NCI-H748 treated with DMSO at 0.1 percent for 48 hours (cell line): ENCODE measurements at places on chromosomes 5 and 9.

DNA sequence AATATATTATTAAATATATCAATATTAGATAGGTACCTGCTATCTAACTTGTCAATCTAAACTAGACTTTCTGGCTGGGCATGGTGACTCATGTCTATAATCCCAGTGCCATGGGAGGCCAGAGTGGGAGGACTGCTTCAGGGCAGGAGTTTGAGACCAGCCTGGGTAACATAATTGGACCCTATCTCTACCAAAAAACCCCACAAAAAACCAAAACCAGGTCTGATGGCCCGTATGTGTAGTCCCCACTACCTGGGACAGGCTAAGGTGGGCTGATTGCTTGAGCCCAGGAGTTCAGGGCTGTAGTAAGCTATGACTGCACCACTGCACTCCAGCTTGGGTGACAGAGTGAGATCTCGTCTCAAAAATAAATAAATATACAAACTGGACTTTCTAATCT lies 55.0 kb downstream of the PJA2 start:
- no peak for DNase-seq

DNA sequence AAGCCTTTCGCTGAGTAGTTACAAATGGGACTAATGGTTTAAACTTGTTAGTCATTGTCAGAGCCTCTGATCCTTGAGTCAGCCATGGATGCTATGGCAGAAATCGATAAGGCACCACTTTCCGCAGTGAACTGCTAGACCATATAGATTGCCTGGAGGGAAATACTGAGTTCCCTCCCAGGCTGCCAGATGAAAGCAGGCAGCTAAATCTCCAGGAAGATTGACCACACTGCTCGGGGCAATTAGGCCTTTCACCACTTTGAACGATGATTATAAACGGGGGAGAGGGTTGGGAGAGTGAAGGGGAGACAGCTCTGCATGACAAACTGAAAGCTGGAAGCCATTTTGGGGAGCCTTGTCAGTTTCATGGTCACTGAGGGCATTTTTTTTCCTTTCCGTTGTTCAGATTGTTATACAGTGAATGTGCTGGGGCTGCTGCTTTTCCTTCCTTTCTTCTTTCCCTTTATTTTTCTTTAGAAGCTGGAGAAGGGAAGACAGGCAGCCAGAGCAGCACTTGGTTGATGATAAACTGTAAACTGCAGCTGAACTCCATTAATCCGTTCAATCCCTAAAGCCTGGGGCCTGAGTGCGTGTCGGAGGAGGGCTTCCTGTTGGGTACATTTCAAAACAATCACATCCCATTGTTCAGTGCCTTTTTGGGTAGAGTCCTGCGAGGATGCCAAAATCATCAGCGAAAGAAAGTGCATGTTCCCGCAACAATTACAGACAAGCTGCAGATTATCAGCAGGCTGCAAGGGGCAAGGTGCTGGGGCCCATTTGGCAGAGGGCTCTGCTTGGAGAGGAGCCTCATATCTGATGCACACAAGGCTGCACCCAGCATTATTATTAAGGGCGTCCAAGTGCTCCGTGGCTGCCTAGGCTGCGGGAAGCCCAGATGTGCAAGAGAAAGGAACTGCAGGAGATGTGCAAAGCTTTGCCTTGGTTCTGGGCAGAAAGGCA lies 308.4 kb downstream of the PSAT1 start:
- no peak for DNase-seq

- no peak for DNase-seq
These were observed 120.4 kb upstream of the CDH9 start for GRCh38 chr5:27158775-27159174.

DNA sequence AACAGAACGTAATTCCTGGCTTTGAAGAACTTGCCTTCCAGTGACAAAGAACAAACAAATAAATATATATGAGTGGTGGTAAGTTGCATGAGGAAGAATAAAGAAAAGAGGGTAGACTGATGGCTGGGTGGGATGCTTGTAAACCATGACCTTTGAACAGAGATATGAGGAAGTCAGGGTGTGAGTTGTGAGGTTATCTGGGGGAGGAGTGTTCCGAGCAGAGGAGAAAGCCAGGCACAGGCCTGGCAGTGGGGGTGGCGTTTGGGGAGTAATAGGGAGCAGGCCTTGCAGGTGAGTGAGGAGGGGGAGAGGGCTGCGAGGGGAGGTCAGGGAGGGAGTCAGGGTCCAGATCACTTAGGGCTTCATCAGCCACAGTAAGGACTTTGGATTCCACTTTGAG lies 213.4 kb downstream of the PTTG1 start:
- no peak for DNase-seq

DNA sequence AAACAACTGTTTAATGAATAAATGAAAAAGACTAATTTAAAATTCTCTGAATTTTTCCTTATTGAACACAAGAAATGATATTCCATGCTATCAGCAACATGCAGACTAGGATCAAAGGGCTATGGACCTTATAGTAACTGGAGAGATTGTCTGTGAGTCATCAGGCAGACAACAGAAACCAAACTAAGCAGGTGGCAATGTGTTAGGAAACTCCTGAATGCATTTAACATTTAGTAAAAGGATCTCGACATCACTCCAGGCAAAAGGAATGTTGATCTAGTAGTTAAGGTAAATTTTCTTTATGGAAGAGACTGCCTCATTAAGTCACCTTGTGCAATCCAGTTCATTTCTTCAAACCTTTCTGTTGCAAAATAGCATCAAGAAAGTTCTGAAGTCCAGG lies 58.4 kb downstream of the ARL15 start:
- DNase-seq = no peak

DNA sequence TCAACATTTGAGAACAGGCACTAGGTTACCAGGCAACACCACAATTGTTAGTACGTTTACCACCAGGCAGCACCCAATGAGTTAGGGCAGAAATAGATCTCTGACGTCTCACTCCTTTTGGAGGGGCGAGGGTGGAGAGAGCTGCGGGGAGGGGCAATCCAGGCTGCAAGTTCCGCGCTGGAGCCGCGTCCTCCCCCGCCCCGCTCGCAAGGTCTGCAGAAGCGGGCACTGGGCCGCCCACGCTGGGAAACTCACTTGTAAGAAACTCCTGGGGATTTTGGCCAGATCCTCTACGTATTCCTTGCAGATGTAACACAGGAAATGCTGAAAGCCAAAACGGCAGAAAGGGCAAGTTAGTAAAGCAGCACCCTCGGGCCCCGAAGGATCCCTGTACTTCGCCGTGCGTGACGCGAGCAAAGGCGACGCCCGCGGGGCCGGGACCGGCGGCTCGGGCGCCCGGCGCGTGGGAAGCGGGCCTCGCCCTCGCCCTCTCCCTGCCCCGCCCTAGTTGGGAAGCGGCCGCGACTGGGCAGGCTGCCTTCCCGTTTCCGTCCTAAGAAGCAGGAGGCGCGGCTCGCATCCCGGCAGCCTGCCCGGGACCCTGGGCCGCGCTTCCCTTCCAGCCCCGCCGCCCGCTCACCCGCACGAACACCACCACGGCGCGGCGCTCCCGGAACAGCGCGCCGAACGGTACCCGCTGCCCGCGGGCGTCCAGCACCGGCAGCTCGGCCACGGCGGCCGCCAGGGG lies 493 bp downstream of the PRXL2C start:
- DNase-seq = peak; percentile 87

DNA sequence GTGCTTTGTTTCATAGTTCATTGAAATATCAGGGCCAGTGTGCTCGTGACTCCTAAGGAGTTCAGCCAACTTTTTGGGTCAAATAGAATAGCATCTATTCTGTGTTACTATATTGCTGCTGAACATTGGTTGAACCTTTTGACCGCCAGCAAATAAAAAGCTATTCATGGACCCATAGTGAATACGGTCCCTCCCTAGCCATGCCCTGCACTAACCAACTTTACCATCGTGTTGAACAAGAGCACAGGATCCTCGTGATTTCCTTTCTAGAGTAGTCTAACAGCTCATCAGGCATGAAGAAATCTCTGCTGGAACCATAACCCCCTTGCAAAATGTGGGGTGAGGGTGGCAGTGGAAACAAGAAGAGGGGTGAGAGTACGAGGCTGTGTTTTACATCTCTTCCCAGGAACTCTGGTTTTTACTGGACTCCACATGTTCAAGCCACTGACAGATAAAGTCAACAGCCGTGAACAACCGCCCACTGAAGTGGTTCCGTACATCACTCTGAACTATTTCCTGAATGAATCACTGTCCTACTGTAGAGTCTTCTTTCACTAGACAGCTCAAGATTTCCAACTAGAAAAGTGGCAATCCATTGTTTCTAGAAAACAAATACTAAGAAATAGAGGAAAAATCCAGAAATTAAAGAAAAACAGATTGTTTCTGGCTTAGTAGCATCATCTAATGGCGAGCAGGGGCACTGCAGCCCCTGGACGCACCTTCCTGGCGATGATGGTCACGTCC lies 70.1 kb upstream of the SPATA31E1 start:
- no peak for DNase-seq

DNA sequence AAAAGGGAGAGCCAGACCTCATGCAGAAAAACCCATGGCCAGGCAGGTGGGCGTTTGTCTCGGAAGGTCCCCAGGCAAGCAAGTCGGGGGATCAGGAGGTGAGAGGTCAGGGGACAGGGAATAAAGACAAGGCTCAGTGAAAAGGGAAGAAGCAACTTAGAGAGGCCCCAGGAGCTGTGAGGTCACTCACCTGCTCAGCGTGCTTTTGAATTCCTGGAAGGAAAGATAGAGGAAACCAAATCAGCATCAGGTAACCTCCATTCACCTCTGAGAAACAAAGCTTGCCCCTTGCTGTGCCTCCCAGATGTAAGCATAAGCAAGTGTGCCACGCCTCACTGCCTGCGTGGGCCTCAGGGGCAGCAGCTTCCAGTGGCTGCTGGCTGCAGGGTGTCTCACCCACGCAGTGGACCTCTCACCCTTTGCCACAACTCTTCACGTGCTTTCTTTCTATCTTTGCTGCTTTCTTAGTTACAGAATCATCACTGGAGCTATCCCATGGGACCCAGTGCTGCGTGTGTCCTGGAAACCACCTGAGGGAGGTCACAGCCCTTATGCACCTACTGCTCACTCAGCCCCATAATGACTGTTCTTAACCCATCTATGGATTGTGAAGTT lies 6.0 kb downstream of the TRIM7 start:
- no peak for DNase-seq

- DNase-seq = no peak
These were observed 19.7 kb upstream of the CCNH start for GRCh38 chr5:87432460-87432859.

GRCh38 chr5:151298063-151298855 lies 5.3 kb downstream of the SLC36A3 start:
- DNase-seq = no peak
